Left lung (tissue), 14 donors: ENCODE measurements at places on chromosomes 2 and 18. TPM values are rescaled to one million over a fixed set of nuclear protein-coding genes. Genes with fewer than 3 reads are reported as not detected.

Gene GPR75
- 4.7 TPM for polyA plus RNA-seq

Gene TMEM247
- not detected for polyA plus RNA-seq

- H3K4me3 ChIP-seq = no peak overlapping the region
- no peak for DNase-seq
- H3K4me1 ChIP-seq = no peaks in the 10 kb centered on the region
- H3K27me3 ChIP-seq = no peaks in the 10 kb centered on the region
- no peak overlapping the region for H3K27ac ChIP-seq
Observed at GRCh38 chr2:95049683-95049955, 24.1 kb downstream of the MAL start.

GRCh38 chr2:223459328-223459939 lies 142.7 kb downstream of the SCG2 start:
- H3K27me3 ChIP-seq = no peaks in the 10 kb centered on the region
- peak; percentile 7 for DNase-seq
- H3K4me3 ChIP-seq = no peak overlapping the region
- H3K4me1 ChIP-seq = no peaks in the 10 kb centered on the region
- H3K36me3 ChIP-seq = no peaks in the 10 kb centered on the region
- no peak overlapping the region for H3K27ac ChIP-seq

Gene PLCL1
- 7.9 TPM for polyA plus RNA-seq

GRCh38 chr2:188291142-188291616 lies 495 bp upstream of the GULP1 start:
- H3K27ac ChIP-seq = peak overlapping the region; percentile 97
- peaks cover 34% of the 10 kb centered on the region for H3K27me3 ChIP-seq
- H3K4me1 ChIP-seq = peaks cover 10% of the 10 kb centered on the region
- H3K36me3 ChIP-seq = no peaks in the 10 kb centered on the region

DNA sequence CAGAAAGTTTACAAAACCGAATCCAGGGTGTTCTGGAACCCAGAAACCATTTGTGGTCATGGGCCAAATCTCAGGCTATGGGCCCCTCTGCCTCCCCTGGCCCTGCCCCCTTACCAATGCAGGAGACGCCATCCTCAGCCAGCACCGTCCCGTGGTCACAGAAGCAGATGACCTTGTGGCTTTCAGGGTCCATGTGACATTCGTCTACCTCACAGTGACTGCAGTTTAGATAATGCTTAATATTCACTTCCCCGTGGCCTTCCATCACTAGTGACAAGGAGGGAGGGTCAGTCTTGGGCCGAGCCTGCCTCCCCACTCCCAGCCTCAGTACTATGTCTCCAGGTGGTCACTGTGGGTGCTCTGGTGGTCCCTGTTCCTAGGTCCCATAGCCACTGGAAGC lies 111.6 kb downstream of the CLIP4 start:
- H3K4me3 ChIP-seq = no peak overlapping the region
- DNase-seq = no peak
- H3K27ac ChIP-seq = no peak overlapping the region

Gene CTIF
- 26.5 TPM for polyA plus RNA-seq

Gene ASIC4
- polyA plus RNA-seq = 0.18 TPM

Gene CNRIP1
- polyA plus RNA-seq = 44.7 TPM

Gene FRZB
- 1.7 TPM for polyA plus RNA-seq

GRCh38 chr2:135744760-135745314 lies 3.2 kb downstream of the UBXN4 start:
- H3K36me3 ChIP-seq = peaks cover 24% of the 10 kb centered on the region
- no peak for DNase-seq
- H3K4me3 ChIP-seq = no peak overlapping the region
- peaks cover 12% of the 10 kb centered on the region for H3K4me1 ChIP-seq

DNA sequence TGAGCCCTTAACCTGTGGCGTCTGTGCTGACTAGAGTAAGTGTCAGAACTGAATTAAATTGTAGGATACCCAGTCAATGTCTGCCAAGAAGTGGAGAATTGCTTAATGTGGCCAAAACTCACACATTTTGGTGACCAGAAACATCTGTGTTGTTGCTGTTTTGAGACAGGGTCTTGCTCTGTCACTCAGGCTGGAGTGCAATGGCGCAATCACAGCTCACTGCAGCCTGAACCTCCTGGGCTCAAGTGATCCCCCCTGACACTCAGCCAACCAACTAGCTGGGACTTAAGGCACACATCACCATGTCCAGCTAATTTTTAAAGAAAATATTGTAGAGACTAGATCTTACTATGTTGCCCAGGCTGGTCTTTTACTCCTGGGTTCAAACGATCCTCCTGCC lies 34.4 kb upstream of the RTN4 start:
- no peaks in the 10 kb centered on the region for H3K27me3 ChIP-seq
- DNase-seq = no peak
- no peaks in the 10 kb centered on the region for H3K36me3 ChIP-seq
- no peak overlapping the region for H3K4me3 ChIP-seq
- peaks cover 25% of the 10 kb centered on the region for H3K4me1 ChIP-seq

GRCh38 chr18:11383381-11383780 lies 226.0 kb upstream of the SLC35G4 start:
- no peaks in the 10 kb centered on the region for H3K27me3 ChIP-seq
- no peak for DNase-seq
- H3K4me3 ChIP-seq = no peak overlapping the region
- H3K36me3 ChIP-seq = no peaks in the 10 kb centered on the region
- no peaks in the 10 kb centered on the region for H3K4me1 ChIP-seq
- no peak overlapping the region for H3K27ac ChIP-seq

DNA sequence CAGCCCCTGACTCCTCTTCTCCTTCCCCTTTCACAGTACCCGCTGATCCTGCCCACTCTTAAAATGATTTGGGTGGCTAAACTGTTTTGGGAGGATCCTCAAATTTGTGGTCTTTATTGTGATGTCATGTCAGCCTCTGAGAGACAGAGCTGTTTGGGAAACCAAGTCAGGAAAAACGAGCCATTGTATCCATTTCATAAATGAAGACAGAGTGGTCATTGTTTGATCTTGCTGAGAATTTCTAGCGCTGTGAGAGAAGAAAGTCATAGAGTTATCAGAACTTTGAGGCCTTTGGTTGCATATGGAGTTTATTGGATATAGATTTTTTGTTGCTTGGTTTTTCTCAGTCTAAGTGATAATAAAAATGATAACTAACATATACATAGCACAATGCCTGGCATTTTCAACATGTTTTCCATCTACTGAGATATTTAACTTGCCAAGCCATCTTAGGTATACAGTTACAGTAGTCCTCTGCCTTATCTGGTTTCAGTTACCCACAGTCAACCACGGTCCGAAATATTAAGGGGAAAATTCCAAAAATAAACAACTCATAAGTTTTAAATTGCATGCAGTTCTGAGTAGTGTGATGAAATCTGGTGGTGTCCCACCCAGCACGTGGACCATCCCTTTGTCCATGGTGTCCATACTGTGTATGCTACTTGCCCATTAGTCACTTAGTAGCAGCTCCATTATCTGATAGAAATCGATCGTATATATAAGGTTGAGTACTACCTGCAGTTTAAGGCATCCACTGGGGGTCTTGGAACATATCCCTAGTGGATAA lies 105.0 kb upstream of the RASGRP3 start:
- H3K27me3 ChIP-seq = no peaks in the 10 kb centered on the region
- H3K4me3 ChIP-seq = no peak overlapping the region
- no peak for DNase-seq
- no peaks in the 10 kb centered on the region for H3K36me3 ChIP-seq

Gene FAM110C
- 7.0 TPM for polyA plus RNA-seq

DNA sequence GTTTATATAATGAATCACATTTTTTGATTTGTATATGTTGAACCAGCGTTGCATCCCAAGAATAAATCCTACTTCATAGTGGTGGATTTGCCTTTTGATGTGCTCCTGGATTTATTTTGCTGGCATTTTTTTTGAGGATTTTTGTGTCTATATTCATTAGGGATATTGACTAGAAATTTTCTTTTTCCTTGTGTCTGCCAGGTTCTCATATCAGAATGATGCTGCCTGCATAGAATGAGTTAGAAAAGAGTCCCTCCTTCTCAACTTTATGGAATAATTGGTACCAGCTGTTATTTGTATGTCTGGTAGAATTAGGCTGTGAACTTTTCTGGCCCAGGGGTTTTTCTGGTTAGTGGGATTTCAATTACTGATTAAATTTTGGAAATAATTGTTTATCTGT lies 457.4 kb upstream of the DSEL start:
- H3K36me3 ChIP-seq = no peaks in the 10 kb centered on the region
- H3K27ac ChIP-seq = no peak overlapping the region
- no peaks in the 10 kb centered on the region for H3K27me3 ChIP-seq
- no peak overlapping the region for H3K4me3 ChIP-seq
- H3K4me1 ChIP-seq = no peaks in the 10 kb centered on the region
- no peak for DNase-seq

Gene FAM228A
- 1.1 TPM for polyA plus RNA-seq

DNA sequence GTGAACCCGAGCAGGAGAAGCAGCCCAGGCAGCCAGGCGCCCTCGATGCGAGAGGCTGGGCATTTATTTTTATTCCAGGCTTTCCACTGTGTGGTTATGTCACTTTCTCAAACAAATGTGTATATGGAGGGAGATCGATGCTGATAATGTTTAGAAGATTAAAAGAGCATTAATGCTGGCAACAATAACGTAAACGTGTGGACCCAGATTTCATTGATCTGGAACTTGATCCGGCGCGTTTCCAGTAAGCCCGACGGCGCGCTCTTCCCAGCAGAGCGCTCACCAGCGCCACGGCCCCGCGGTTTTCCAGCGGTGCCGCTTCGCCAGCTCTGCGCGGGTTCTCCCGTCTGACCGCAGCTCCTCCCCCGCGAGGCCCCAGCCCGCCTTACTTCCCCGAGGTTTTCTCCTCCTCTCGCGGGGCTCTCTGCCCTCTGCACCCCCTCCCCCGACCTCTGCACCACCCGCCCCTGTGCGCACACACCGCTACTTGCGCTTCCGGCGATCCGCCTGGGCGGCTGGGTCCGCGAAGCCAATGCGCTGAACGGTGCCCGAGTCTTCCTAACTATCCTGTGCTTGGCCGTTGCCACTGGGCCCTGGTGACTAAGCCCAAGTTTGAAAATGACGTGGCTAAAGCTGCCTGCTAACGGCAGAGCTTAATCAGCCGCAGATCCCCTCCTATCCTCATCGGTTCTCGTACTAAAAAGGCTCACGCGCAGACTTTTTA lies 6.1 kb downstream of the ONECUT2 start:
- no peak overlapping the region for H3K27ac ChIP-seq
- DNase-seq = no peak
- H3K4me3 ChIP-seq = no peak overlapping the region
- H3K4me1 ChIP-seq = peaks cover 5% of the 10 kb centered on the region
- H3K36me3 ChIP-seq = no peaks in the 10 kb centered on the region
- H3K27me3 ChIP-seq = peaks cover 100% of the 10 kb centered on the region

Gene DSG4
- not detected for polyA plus RNA-seq

Gene SERPINB10
- polyA plus RNA-seq = 0.24 TPM

GRCh38 chr2:150620416-150620815 lies 132.9 kb upstream of the RND3 start:
- H3K27me3 ChIP-seq = no peaks in the 10 kb centered on the region
- H3K4me3 ChIP-seq = no peak overlapping the region
- no peaks in the 10 kb centered on the region for H3K36me3 ChIP-seq
- no peaks in the 10 kb centered on the region for H3K4me1 ChIP-seq

Gene NYAP2
- polyA plus RNA-seq = 0.04 TPM

- no peaks in the 10 kb centered on the region for H3K36me3 ChIP-seq
- no peaks in the 10 kb centered on the region for H3K4me1 ChIP-seq
- no peak overlapping the region for H3K27ac ChIP-seq
- no peak overlapping the region for H3K4me3 ChIP-seq
Observed at GRCh38 chr18:50092245-50092805, 102.6 kb downstream of the MYO5B start.

GRCh38 chr18:47265197-47265596 lies 13.7 kb upstream of the SKOR2 start:
- peaks cover 6% of the 10 kb centered on the region for H3K4me1 ChIP-seq
- no peak for DNase-seq
- peaks cover 45% of the 10 kb centered on the region for H3K27me3 ChIP-seq
- H3K27ac ChIP-seq = no peak overlapping the region
- no peaks in the 10 kb centered on the region for H3K36me3 ChIP-seq
- H3K4me3 ChIP-seq = no peak overlapping the region

Gene ATOH8
- 36.0 TPM for polyA plus RNA-seq

DNA sequence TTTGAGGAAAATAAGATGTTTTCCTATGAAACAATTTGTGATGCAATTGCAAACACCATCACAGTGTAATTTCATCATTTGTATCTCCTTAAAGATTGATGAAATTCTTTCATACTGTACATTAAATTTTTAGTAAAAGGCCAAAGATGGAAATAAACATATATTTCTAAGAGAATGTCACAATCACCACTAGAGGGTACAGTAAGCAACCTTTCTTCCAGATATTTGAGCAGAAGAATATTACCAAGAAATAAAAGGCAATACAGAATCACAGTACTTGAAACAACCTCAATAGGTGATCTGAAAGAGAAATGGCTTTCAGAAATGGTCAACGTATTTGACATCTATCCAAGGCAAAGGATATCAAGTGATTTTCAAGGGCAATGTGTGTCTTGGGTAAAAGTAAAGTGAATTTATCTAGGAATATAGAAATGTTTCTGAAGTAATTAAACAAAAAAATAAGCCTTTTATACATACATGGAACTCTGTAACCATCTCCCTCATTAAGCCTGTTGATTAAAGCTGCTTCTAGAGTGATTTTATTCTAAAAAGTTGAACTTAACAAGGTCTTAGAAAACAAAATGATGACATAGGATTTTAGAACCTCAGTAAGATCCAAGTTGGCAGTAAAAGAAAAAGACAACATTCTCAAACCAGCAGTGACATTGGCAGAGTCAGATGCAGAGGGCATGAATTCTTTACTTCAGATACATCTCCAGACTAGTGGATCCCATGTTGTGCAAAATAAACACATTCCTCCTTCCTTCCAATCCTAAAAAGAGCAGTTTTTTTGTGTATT lies 90.3 kb upstream of the SESTD1 start:
- H3K4me1 ChIP-seq = no peaks in the 10 kb centered on the region
- H3K36me3 ChIP-seq = no peaks in the 10 kb centered on the region
- H3K27me3 ChIP-seq = no peaks in the 10 kb centered on the region
- no peak for DNase-seq
- no peak overlapping the region for H3K27ac ChIP-seq

Gene CPLX4
- not detected for polyA plus RNA-seq

- no peaks in the 10 kb centered on the region for H3K27me3 ChIP-seq
- H3K4me1 ChIP-seq = no peaks in the 10 kb centered on the region
- H3K27ac ChIP-seq = no peak overlapping the region
- H3K4me3 ChIP-seq = no peak overlapping the region
- H3K36me3 ChIP-seq = no peaks in the 10 kb centered on the region
Observed at GRCh38 chr18:68098655-68099054, 582.1 kb upstream of the DSEL start.

DNA sequence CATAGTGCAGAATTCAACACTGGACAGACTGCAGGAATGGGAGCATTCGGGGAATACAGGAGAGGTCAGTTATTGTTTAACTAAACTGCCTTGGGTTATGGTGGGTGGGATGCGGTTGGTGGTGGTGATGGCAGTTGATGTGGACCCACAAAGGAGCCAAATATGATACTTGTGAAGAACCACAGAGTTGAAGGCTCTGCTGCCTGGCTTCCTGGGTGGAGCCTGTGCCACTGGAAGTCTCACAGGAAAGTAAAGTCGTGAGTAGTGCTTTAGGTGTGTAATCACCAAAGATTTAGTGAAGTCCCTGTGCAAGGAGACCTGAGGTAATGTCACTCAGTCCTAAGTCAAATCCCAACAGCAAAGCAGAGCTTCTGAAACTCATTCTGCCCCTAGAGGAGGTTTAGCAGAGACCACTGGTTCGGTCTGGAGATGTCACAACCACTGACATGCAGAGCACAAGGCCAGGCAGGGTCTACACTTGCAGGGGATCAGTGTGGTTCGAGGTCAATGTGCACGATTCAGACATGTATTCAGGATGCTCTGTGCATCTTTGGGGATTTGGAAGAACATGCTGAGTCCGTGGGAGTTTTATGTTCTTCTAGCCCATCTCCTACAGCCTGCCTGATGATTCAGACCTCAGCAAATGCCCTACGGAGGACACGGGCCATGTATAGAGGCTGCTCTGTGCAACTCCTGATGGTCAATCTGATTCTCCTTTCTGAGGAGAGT lies 1150.9 kb downstream of the RPIA start:
- DNase-seq = no peak
- H3K4me1 ChIP-seq = no peaks in the 10 kb centered on the region
- no peaks in the 10 kb centered on the region for H3K27me3 ChIP-seq
- no peak overlapping the region for H3K27ac ChIP-seq
- H3K36me3 ChIP-seq = no peaks in the 10 kb centered on the region
